CD4-positive, alpha-beta T cell treated with Interferon gamma for 1 hour (primary cell): ENCODE measurements at places on chromosomes 4 and X.

DNA sequence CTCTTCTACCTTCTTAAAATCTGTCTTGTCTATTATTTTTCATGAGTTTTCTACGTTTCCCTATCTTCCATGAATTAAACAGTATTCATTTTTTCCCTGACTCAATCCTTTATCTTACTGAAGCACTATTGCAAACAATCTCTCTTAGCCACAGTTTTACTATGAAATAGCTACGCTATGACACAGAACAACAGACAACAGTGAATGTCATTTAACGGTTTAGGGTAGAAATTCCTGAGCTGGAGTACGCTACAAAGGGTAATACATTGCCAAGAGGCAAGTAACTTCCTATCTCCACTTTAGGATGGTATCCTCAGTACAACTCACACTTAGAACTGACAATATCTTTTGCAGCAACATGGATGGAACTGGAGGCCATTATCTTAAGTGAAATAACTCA, 552.6 kb downstream of the INPP4B start:
- DNase-seq, result no peak

GRCh38 chr4:87975466-87975865, at the start of gene SPP1:
SPP1 (plus strand) TSS chr4:87975714; CDS start chr4:87976896, 1,182 bp downstream.
- no peak for DNase-seq

DNA sequence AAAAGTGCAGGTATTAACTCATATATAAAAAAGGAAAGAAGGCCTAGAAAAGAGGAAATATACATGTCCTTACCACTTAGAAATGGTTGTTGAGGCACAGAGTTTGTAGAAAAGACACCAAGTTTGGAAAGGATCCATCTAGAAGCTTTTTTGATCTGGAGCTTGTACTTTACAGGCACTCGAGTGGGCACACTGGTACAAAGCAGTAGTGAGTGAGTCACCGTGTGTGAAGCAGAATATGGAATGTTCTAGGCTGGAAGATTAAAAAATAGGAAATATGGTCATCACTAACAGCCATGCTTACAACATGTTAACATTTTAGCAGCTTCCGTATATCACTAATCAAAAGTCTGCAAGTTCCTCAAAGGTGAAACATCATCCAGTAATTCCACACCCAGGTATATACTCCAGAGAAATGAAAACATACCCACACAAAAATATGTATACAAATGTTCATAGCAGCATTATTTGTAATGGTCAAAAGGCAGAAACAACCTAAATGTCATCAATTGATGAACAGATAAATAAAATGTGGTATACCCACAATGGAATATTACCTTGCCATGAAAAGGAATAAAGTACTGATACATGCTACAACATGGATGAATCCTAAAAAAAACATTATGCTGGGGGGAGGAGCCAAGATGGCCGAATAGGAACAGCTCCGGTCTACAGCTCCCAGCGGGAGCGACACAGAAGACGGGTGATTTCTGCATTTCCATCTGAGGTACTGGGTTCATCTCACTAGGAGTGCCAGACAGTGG, 69.5 kb downstream of the FRYL start:
- no peak for DNase-seq

GRCh38 chrX:68847172-68847571, 18.4 kb downstream of the EFNB1 start:
- no peak for DNase-seq

DNA sequence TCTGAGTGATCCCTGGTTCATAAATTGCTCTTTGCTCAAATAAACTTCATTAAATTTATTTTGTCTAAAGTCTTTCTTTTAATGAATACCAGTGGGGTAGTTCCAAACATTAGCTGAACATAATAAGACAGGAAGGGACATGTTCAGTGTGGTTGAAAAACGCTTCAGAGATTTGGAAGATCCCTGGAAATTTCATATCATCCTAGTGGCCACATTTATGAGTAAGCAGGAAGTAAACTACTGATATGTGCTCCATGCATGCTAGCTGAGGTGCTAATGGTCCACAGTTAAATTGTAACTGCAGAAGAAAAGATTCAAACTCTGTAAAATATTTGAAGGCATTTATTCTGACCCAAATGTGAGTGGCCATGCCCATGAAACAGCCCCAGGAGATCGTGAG, 1328.7 kb downstream of the ADGRL3 start:
- DNase-seq, result no peak

DNA sequence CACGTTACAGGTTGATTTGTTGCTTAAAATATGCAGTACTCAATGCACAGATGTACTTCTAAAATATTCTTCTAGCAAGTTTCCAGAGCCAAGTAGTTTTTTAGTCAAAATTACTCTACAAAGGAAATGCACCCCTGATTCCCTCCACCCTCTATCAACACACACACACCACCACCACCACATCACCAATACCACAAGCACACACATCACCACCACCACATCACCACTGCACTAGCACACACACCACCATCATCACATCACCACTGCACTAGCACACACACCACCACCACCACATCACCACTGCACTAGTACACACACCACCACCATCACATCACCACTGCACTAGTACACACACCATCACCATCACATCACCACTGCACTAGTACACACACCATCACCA, 105.2 kb upstream of the FRG1 start:
- no peak for DNase-seq

GRCh38 chr4:749698-750666, 44.4 kb downstream of the PCGF3 start:
- no peak for DNase-seq

- DNase-seq, result no peak
These were observed 19.7 kb upstream of the GPR78 start for GRCh38 chr4:8560265-8561047.

GRCh38 chrX:129574214-129574613, 34.2 kb downstream of the OCRL start:
- no peak for DNase-seq

- DNase-seq, result no peak
These were observed 297.7 kb upstream of the VCX3A start for GRCh38 chrX:6832619-6833018.

DNA sequence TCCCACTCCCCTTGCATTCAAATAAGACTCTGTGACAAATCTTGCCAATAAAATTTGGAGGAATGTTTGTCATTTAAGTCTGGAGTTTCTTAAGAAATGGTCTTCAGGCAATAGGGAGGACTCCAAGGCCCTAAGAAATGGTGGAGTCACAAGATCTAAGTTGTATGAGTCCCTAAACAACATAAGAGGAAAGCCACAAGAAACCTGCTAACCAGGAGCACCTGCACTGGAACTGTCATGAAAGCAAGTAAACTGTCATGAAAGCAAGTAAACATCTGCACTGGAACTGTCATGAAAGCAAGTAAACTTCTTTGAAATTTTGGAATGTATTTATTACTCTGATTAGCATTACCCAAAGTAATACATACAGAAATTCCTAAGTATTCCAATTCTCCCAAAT, 3.5 kb downstream of the CNOT6L start:
- no peak for DNase-seq

GRCh38 chr4:3276986-3277385, 15.8 kb upstream of the RGS12 start:
- DNase-seq, result no peak

- DNase-seq, result no peak
These were observed 5.4 kb downstream of the MEPE start for GRCh38 chr4:87838205-87838604.

GRCh38 chr4:149062997-149063396, 620.8 kb upstream of the NR3C2 start:
- no peak for DNase-seq

DNA sequence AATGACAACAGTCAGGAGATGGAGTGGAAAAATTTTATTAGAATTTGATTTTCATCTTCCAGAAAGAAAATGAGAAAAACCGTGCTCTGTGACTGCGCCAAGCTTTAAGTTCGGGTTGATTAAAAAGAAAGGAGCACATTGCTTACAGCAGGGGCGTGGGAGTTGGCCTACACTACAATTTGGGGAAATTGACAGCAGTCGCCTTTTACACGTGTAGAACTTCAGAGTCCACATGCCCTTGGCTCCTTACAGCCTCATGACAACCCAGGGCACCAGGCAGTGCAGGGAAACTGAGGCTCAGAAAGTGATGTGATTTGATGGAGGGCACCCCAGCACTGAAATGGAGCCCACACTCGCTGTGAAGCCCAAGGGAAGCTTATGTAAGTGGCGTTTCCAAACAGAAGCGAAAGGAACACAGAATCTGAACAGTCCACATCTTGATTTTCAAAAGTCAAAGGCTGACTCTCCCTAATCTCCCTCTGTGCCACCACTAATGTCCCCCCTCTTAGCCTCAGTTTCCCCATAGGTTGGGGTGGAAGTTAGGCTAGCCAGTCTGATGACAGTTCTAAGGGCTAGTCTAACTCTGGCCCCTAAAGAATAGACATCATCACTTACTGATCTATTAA, 5.5 kb downstream of the PPP2R2C start:
- DNase-seq, result no peak

DNA sequence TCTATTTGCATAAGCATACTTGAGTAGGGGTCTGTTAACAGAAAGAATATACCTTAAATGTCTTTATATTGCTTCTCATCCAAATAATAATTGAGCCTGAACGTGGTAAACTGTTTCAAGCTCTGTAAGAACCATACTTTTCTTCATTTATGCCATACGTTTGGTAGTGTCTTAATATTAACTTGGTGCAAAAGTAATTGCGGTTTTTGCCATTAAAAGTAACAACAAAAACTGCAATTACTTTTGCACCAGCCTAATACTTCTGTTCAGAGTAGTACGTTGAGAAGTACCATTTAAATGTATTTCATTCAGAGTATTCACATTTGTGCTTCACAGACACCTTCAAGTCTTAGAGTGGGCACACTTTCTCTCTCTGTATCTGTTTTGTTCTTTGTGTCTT, 60.5 kb downstream of the DDIT4L start:
- DNase-seq, result no peak

DNA sequence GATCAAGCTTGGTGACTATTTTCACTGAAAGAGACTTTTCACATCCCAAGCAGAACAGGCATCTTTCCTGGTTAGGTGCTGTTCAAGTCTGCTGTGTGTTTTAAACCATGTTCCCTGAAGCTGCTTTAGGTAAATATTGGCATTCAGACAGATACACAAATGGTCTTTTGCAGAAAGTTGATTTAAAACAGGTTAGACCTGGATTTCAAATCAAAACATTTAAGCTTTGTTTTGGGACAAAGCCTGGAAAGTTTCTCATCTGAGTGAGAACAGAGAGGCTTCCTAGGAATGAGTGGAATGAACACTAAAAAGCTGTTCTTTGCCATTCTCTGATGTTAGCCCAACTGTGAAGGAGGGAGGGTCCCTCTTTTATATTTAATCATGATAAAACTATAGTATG, 10.1 kb downstream of the ANXA3 start:
- DNase-seq, result no peak

DNA sequence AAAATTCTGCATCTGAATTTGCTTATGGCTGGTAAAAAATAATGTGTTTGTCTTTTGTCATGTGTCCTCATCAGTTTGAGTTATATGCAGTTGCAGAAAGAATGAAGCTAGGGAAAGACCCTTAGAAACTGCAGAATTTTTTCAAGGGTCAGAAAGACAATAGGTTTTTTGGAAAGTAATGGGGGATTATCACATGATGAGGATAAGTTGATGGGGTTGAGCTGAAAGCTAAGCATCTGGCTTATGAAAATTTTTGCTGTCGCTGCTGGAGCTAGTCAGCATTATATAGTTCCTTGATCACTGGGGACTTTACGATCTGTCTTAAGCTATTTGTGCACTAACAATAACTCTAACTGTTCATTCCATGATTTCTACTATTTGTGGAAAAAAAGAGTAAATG, 331.7 kb downstream of the PPARGC1A start:
- no peak for DNase-seq

DNA sequence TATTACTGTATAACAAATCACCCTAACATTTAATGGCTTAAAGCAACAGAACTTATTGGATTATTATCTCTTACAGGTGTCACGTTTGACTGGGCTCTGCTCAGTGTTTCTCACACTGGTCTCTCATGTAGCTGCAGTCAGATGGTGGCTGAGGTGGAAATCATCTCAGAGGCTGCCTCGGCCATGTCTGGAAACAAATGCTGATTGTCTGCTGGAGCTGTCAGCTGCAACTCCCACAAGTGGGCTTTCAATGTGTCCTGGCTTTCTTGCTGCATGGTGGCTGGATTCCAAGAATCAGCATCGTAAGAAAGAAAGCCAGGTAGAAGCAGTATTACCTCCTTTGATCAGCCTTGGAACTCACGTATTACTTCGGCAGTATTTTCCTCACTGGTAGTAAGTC, 277.6 kb downstream of the SPANXN1 start:
- DNase-seq, result no peak

- DNase-seq, result no peak
These were observed 30.2 kb upstream of the TSPAN5 start for GRCh38 chr4:98688411-98689290.

- no peak for DNase-seq
These were observed 40.3 kb downstream of the AFAP1 start for GRCh38 chr4:7899184-7899869.

GRCh38 chrX:112846187-112846586, 5.6 kb upstream of the AMOT start:
- no peak for DNase-seq

GRCh38 chr4:47061435-47061834, 30.1 kb downstream of the GABRB1 start:
- DNase-seq, result no peak

GRCh38 chrX:1263600-1263999, 5.0 kb upstream of the CSF2RA start:
- no peak for DNase-seq

DNA sequence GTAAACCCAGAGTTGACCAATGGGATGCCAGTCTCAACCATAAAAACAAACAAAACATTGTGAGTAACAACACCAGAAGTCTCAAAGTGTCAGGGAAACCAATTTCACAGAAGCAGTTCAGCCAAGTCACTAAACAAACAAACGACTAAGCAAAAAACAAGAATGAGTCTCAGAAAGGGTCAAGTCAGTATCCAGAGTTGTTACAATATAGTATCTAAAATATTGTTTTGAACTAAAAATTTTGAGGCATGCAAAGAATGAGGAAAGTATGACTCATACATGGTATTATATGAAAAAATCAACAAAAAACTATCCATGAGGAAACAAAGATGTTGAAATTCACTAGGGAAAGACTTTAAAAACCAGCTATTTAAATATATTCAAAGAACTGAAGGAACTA, 70.6 kb downstream of the AR start:
- DNase-seq, result no peak

DNA sequence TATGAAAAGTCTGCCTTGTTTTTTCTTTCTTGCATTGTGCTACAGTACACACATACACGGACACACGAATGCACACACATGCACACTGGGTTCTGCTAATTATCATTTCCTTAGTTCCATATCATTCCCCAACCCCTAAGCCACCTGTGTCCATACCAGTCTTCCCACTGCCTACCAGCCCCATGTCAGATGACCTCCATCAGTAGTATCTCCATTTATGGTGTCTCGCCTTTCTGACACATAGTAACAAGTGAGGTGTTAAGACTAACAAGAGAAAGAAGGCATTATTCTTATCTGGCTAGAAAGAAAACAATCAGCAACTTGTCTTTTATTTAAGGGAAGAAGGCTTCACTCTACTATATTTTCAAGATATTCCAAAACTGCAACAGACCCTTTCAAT, 67.1 kb downstream of the SNCA start:
- DNase-seq, result no peak
